ENCODE measurements at places on chromosomes 5 and 9. TPM values are rescaled to one million over a fixed set of nuclear protein-coding genes. Genes with fewer than 3 reads are reported as not detected.

DNA sequence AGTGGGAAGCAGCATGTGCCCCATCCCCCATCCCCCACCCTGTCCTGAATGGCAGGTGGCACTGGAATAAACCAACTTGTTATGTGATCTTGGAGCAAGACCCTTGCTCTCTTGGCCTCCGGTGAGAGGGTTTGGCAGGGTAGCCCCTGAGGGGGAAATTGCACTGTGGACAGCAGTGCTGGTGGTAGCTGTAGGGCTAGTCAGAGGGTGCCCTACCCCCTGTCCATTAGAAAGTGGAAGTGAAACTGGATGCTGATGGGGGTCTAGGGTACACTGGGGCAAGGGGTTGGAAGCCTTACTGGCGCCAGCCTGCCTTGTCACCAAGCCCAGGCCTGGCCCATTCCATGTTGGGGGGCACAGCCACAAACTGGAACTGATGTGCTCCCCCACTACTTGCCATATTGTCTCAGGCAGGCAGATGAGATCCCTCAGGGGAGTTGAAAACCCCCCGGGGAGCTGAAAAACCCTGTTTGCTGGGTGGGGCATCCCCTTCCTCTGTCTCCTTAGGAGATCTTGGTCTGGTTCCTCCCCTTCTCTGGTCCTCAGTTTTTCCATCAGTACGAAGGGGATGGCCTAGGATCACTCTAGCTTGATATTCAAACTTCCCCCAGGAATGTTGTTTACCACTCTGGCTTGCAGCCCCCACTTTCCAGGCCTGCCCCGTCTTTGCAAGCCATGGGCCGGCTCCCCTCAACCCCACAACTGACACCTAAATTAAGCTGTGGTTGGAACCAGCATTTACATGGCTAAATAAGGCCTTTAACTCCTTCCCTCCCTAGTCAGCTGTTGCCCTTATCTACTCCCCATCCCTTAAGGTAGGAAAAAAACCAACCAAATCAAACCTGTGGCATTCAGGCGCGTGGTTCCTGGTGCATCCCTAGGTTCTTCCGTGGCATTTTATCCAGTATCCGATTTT is 14.4 kb upstream of the SYNPO start:
- DNase-seq, result no peak

DNA sequence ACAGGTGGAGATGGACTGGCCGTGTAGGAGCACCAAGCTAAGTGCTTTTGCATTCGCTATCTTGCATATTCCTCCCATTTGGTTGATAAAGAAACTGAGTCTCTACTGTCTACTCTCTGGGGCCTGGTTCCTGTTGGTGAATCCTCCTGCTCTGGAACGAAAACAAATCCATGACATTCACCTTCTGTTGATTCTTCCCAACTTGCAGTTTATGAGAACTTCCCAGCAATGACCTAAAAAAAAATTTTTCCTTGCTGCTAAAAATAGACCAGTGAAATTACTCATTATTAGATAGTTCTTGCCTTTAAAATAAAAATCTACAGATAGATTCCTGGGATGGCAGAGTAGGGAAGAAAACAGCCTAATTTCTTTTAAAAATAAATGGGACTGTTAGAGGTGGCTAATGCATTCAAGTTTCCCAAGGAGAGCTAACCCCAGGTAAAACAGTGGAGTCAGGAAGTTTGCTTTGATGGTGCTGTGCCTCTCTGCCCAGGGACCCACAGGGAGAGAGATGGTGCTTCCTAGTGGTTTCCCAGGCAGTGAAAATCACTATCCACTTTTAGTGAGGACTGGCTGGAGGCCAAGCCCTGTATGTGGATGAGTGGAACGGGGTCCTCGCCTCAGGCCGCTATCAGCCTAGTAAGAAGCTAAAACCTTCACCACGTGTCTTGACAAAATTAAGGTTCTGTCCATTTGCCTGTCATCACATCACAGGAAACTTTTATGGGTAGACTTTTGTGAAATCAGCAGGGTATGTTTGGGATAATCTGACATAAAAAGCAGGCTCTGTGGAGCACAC is 68.4 kb upstream of the NR3C1 start:
- no peak for DNase-seq

- no peak for DNase-seq
Observed at GRCh38 chr9:136670576-136671253, 8.0 kb downstream of the EGFL7 start.

GRCh38 chr5:132009706-132010405 is 1.6 kb downstream of the ACSL6 start:
- DNase-seq, result no peak

DNA sequence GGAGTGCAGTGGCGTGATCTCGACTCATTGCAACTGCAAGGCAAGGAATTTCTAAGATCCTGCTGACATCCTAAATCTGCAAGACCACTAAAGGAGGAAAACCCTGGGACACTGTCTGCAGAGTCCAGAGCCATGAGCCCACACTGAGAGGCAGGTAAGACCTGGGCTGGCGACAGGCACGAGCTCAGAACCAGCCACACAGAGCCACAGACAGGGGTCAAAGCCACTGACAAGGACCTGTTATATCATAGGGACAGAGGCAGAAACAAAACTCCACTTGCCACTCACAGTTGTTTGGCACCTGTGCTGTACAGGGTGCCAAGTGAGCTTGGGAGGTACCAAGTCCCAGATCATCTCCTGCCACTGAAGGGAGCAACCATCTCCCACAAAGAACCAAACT is 34.2 kb downstream of the IPPK start:
- DNase-seq, result no peak

DNA sequence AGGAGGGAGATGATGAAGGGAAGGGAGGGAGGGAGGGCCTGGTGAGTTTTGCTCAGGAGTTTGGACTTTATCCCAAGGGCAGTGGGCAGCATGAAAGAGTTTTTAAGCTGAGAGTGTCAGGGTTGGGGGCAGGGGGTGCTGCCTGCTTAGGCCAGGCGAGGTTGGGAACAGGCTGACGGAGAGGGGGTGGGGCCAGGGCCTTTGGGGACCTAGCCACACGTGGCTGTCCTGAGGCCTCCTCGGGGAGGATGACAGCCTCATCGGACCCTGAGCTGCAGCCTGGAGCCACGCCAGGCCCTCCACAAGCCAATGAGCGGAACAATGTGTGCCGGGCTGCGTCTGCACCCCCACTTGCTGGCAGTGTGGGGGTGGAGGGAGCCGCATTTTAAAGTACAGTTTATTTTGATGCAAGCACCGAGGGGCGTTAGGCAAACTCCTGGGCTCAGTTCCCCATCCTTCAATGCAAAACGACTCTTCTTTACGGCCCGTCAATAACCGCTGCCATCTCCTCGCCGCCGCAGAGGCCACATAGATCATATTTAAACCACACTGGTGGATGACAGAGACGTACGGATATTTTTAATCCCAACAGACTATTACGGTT is 5.3 kb upstream of the RXRA start:
- no peak for DNase-seq

DNA sequence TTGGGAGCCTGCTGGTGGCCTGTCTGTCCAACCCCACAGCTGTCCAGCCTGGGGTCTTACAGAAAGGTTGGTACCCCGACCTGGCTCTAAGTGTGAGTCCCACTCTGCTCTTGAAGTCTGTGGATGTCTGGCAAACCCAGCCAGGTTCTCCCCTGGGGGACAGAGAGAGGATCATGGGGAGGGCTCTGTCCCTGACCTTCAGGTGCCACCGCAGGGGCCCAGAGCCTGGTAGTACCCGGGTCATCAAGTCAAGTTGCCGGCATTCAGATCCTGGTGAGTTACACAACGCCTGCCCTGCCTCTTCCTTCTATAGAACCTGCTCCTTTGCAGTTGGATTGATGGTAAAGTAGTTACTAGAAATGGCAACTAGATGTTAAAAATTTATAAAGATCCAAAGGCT is 66.7 kb downstream of the ADAMTS2 start:
- no peak for DNase-seq

DNA sequence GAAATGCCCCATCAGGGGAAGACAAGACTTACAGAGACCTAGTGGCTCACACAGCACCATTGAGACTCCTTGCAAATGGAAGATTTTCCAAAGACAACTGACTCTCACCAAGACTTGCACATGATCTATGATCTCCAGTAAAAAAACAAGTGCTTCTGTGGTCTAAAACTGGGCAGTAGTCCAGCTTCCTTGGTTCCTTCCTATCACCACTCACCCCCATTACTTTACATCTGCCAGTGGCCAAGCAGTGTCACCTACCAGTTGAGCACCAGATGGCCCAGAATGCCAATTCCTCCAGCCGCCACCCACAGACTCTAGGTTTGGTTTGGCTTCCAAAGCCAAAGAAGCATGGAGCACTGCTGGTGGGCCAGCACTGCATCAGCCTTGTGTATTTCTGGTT is 47.7 kb downstream of the SH3TC2 start:
- no peak for DNase-seq

DNA sequence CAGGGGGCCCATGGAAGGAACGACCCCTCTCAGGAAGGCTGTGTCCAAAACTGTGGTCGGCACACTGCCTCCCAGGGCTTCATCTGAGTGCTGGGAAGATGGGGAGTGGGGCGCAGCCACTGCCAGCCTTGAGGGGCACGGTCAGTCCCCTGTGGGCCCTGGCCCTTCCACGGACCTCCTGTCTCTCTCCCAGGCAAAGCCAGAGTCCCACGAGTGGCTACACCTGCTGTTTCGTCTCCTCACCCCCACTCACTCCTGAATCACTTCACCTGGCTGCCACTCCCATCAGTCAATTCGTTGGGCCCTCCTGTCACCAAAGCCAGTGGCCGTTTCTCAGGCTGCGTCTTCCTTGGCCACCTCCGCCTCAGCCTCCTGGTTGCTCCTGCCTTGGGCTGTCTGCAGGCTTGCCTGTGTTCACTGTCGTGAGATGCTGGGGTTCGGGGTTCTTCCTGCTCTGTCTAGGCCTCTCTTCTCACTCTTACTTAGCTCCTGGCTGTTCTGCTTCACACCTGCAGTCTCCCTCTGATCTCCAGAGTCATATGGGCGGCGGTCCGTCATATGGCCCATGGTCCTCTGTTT is 58.8 kb upstream of the RNF130 start:
- no peak for DNase-seq

- DNase-seq, result no peak
Observed at GRCh38 chr9:134948149-134948548, 30.4 kb upstream of the FCN1 start.

DNA sequence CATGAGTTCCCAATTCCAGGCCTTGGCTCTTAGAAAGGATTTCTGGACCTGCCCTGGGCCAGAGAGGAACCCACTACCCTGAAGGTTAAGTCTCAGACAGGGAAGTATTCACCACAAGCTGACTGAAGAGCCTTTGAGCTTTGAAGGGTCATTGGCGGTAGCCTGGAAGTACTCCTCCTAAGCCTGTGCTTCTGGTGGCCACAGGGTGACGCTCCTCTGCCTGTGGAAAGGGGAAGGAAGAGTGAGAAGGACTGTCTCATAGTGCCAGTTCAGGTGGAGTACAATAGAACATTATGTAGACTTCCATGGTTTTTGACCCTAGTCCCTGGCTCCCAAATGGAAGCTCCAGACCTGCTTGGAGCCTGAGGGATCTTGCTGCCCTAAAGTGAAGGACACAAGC is 1233.2 kb upstream of the CDH6 start:
- DNase-seq, result no peak

- no peak for DNase-seq
Observed at GRCh38 chr5:16852251-16853005, 83.7 kb downstream of the MYO10 start.

DNA sequence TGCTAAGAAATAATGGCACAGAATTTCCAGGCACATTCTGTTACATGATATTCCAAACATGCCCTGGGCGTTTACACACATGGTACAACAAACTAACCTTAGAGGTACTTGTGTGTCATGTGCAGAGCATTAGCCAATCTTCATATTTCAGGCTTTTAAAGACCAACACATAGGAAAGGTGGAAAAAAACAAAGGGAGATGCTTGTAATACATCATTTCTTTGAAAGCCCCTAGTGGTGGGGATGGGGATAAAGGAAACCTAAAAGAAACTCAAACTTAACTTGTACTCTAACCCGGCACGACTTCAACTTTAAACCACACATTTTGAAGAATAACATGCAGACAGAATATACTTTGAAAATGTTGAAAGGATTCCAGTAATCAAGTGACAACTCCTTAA is 133.6 kb downstream of the PTPRD start:
- DNase-seq, result no peak

GRCh38 chr9:110837401-110838005 is 168.9 kb downstream of the MUSK start:
- no peak for DNase-seq

- no peak for DNase-seq
Observed at GRCh38 chr9:4762886-4763541, 22.0 kb upstream of the AK3 start.

Gene FBP2
- polyA plus RNA-seq, result not detected

Gene RANBP3L
- polyA plus RNA-seq, result 6.2 TPM

Gene CDH10
- polyA plus RNA-seq, result 6.6 TPM

Gene INPP5E
- 17.0 TPM for polyA plus RNA-seq

Gene C1QTNF3
- polyA plus RNA-seq, result 49.1 TPM

Gene MSX2
- 0.50 TPM for polyA plus RNA-seq
